ENCODE measurements at places on chromosomes 5 and 9.

- no peak for ATAC-seq
Measured at GRCh38 chr5:158928404-158928803, 171.3 kb downstream of the EBF1 start.

DNA sequence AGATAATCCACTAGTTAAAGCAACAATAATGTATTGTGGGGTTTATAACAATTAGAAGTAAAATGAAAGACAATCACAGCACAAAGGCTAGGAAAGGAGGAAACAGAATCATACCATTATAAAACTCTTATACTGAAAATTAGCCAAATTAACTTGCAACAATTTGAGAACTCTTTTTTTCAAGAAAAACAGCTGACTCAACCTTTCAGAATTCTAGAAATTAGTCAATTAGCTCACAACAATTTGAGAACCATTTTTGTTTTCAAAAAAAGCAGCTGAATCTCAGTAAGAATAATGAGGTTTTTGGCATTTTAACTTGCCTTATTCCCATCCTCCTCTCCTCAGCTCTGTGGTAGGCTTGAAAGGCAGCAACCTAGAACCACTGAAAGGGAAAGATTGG, 269.9 kb downstream of the NPR3 start:
- ATAC-seq = no peak

GRCh38 chr5:166581826-166582225, 1709.6 kb upstream of the WWC1 start:
- no peak for ATAC-seq

- ATAC-seq = no peak
Measured at GRCh38 chr9:13758936-13759335, 479.4 kb upstream of the MPDZ start.

DNA sequence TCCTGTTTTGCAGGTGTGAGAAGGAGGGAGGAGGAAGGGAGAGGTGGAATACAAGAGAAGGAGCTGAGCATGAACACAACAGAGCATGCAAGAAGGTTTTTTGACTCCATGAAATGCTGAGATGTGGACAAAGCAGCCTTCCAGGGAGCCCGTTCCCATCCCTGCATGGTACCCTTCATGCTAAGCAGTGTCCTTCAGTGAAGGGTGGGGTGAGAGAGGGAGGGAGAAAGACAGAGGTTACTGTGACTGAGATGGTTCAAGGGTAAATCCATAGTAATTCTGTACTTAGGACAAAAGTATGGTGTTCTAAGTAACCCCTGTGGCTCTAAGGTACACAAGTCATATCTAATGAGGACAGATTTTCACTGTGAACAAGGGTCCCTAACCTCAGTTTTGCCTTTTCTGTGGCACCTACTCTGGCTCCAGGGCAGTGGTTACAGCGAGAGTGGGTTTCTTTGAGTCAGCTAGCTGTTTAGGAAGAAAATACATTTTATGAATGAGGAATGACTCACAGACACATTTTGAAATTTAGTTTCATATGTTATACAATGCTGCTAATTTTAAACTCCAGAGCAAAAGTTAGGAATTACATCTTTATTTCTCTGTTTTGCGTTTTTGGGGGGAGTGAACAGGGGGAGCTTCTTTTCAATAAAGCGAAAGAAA, 184.9 kb upstream of the SLC12A2 start:
- ATAC-seq = no peak

DNA sequence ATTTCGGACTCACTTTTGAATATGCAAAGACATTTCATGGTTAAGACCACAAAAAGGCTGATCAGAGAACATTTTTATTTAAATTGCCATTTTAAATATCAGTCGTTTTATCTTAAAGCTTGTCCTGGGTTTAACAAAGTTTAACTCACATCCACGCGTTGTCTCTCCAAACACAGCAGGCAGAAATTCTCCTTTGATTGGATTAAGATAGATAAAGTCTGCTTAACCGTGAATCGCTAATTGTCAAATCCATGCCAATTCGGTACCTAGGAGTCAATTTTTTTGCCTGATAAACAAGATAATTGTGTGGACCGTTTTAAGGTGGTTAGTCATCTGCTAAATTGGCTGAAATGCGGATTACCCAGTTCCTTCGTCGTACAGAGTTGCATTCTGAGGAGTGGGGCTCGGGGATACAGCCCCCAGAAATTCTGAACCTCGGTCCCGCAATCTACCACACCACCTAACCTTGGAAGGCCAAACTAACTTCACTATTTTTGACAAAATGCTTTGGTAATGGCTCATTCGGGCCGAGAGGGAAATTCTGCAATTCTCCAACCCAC, 665 bp upstream of the BTF3 start:
- ATAC-seq = no peak

GRCh38 chr9:24036459-24036858, 210.4 kb upstream of the ELAVL2 start:
- ATAC-seq = no peak

GRCh38 chr9:129874261-129875101, 39.2 kb downstream of the USP20 start:
- no peak for ATAC-seq

GRCh38 chr5:31021181-31021624, 172.3 kb upstream of the CDH6 start:
- ATAC-seq = no peak

DNA sequence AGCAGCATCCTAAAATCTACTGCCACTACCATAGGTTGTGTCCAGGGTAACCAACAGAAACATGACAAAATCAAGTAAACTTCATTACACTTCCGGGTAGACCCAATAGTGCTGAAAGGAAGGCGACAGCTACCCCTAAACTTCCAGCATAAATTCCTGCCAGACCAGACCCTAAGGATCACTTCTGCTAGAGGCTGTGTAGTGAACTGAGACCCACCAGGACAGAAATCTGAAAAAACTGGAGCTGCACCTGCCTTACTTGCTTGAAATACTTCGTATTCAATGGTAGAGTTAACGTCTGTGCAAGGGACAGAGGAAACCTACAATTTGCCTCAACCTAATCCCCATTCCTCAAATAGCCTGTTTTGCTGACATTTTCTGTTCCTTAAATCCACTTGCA, 1.0 kb upstream of the SECISBP2 start:
- ATAC-seq = no peak

GRCh38 chr5:108786806-108787483, 39.2 kb downstream of the FER start:
- no peak for ATAC-seq

DNA sequence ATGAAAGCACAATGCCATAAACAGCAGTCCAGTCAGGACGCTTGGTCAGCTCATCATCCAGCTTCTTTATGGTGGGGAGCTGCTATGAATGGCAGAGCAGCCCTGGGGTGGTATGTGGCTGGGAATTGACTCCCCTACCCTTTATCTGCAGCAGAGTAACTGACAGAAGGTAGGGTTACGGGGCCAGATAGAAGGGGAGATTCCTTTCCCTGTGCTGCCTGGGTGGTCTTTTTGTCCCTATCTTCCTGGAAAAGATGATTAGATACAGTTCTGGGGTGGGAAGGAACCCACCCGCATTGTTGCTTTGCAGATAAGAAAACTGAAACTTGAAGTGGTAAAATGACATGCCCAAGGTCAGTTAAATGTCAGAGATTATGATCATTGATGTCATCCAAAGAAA, 405.5 kb downstream of the ARHGEF28 start:
- ATAC-seq = no peak

DNA sequence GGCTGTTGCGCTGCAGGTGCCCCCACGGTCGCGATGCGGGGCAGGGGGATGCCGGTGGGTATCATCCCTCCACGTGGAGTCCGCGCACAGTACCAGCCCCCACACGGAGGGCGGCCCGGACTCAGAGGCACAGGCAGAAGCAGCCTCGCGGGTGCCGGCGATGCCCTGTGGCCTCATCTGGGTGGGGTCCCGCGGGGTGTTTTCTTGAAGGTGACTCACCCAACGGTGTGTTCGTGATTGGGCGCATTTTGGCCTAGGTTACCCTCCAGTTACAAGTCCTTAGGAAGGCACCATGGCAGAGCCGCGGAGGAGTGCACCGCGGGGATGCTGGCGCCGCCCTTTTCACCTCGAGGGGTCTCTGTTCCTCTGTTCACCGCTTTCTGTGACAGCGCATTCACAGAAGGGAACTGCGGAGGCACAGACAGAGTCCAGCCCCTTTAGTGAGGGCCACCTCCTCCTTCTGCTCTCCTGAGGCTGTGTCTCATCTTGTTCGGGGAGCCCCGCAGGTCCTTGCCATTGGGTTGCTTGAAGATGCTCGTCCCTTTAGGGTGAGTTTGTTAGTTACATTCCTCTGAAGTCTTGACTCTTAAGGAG, 21.6 kb upstream of the EXOC3 start:
- no peak for ATAC-seq

- no peak for ATAC-seq
Measured at GRCh38 chr5:158451203-158451992, 592.5 kb upstream of the CLINT1 start.

GRCh38 chr5:132901730-132902129, 28.3 kb downstream of the LEAP2 start:
- no peak for ATAC-seq

- no peak for ATAC-seq
Measured at GRCh38 chr5:33736510-33736909, 155.3 kb downstream of the ADAMTS12 start.

DNA sequence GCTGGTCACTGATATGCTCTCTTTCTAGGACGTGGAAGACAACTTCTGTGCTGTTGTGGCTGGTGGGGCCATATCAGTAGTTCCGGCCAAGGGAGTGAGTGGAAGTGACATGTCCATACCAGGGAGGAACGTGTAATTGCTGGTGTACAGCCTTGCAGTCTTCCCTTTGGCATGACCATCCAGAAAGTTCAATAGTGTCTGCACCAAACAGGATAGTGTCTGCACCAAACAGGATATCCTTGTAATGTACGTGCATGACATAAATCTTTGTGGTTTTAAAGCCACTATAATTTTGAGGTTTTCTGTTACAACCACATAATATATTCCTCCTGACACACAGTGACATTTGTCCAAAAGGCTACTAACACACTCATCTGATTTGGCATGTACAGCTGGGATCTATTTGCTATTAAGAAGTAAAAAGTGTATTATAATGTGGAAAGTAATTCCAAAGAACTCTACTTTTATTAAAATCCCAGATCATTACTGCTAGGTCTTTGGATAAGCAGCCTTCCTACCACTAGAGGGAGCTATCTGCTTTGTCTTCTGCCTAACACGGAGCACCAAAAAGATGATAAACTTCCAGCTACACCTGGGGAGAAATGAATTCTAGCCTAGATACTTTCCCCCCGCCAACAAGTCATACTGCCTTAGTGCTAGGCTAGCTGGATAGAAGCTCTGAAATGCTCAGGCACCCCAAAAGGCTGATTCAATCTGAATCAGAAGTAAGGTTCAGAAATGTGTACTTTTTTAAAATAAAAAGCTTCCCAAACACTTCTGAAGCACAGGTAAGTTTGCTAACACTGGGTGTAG, 52.7 kb downstream of the RNF145 start:
- ATAC-seq = peak; percentile 63

GRCh38 chr9:135374591-135374990, 105.0 kb upstream of the PPP1R26 start:
- no peak for ATAC-seq

Data from activated CD4-positive, CD25-positive, alpha-beta regulatory T cell treated with anti-CD3 and anti-CD28 coated beads, Interleukin-2, amount 50 U/mL, for 24 hours (primary cell).